NCI-H2081 treated with DMSO at 0.1 percent for 48 hours (cell line): ENCODE measurements at places on chromosomes 11 and 22.
A peak's percentile ranks its signal among the peaks of the same experiment; 100 is the strongest.

DNA sequence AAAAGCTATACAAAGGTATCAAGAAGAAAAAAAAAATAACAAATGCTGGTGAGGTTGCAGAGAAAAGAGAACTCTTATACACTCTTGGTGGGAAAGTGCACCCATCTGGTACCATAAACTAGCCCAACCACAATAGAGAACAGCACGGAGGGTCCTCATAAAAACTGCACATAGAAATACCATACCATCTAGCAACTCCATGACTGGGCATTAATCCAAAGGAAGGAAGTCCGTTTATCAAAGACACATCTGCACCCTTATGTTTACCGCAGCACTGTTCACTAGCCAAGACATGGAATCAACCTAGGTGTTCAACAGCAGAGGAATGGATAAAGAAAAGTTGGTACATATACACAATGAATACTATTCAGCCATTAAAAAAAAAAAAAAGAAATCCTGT, 10.8 kb upstream of the CLDN5 start:
- DNase-seq: no peak

- DNase-seq: no peak
Measured at GRCh38 chr11:11574373-11575287, 47.2 kb downstream of the GALNT18 start.

DNA sequence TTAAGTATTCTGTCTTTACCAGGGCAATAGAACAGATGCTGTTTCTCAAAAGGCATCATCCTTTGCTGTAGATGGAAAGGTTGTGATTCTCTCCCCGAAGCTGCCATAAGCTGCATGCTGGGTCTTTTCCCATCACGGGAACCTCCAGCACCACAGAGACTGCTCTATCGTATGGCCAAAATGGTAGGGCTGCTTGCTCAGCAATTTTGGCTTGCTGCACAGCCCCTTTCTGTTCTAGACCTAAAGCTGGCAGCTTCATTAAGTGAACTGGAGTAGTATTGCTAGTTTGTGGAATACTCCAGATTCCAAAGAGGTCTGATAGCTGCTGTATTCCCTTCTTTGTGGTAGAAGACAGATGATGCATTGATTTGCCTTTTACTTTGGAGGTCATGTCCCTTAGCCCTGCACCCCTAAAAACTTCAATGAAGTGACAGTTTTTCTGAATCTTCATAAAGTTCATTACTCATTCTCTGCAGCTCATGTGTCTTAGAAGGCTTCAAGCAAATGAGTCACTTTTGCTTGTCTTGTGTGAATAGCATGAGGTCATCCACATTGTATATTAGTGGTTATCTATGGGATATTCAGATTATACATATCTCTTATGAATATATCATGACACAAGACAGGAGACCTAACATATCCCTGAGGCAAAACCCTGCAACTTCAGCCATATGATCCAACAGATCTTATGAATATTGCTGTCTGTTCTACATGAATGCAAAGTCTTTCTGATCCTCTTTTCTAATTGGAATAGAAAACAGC, 245.3 kb downstream of the FAM76B start:
- DNase-seq: no peak

GRCh38 chr11:128680906-128681305, 13.0 kb upstream of the FLI1 start:
- no peak for DNase-seq

DNA sequence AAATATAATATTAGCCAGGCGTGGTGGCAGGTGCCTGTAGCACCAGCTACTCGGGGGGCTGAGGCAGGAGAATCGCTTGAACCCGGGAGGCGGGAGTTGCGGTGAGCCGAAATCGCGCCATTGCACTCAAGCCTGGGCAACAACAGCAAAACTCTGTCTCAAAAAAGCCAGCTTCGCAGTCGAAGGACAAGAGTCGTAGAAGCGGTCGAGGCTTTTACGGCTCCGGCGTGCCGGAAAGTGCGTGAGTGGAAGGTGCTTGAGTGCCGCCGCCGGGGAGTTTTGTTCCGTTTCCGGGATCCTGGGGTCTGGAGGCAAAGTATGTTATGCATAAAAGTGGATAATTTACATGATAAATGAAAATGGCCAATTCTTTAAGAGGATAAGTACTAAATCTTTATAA, 43.6 kb downstream of the SYN3 start:
- DNase-seq: no peak

DNA sequence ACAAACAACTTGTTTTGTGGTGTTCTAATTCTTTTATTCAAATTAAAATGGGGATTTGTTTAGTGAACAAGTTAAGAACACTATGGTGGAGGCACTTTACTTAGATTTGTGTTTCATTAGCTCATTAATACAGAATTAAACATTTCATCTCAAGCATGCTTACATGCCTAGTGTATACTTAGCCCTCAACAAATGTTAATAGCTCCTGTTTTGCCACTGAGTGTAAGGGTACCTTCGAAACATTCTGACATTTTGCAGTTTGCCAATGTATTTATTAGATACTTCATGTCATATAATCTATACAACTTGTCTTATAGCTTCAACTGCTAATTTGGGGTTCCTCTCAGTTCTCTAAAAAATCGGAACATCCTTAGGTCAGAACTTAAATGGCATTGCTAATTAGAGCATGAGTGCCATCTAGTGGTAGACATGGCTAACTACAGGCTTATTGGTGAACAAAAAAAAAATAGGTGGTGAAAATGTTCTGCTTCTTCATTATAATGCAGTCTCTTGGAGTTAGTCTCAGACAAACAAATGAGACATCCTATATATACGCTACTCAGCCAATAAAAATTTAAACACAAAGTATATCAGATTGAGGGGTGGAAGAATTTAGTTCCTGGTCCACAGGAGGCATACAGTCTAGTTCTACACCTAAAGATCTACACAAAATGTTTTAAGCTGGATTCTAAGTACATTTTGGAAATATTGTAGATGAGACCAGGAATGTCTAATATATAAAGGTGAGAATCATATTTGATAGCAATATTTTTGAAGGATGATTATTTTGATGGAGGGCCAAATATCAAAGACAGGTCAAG, 4.9 kb upstream of the CNTN5 start:
- peak; percentile 32 for DNase-seq

GRCh38 chr22:50018608-50019285, 6.2 kb upstream of the IL17REL start:
- DNase-seq: no peak

GRCh38 chr11:130188585-130189347, 29.2 kb downstream of the ST14 start:
- no peak for DNase-seq

- no peak for DNase-seq
Measured at GRCh38 chr11:103749158-103749557, 287.3 kb upstream of the DDI1 start.

- DNase-seq: no peak
Measured at GRCh38 chr11:120793806-120794479, 230.0 kb upstream of the TBCEL start.

DNA sequence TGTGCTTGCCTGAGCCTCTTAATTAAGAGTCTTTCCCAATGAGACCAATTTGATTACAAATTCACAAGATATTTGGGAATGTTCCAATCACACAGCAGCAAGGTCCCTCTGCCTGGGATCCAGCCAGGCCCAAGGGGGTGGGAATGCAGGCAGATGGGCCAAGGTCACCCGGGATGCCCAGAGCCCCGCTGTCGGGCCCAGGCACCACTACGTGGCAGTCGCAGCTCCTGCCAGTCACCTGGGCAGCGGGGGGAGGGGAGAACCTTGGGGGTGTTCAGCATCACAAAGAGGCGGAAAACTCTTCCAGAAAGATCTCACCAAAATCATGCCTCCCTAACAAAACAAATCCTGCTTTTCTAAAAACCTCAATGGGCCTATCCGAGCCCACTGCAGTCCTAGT, 30.9 kb downstream of the PPM1F start:
- DNase-seq: no peak

DNA sequence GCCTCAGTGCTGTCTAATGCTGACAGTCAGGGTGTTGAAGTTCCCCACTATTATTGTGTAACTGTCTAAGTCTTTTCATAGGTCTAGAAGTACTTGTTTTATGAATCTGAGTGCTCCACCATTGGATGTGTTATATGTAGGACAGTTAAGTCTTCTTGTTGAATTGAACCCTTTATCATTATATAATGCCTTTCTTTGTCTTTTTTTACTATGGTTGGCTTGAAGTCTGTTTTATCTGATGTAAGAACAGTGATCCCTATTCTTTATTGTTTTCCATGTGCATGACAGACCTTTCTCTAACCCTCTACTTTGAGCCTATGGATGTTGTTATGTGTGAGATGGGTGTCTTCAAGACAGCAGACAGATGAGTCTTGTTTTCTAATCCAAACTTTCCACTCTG, 107.8 kb upstream of the C11orf58 start:
- no peak for DNase-seq

DNA sequence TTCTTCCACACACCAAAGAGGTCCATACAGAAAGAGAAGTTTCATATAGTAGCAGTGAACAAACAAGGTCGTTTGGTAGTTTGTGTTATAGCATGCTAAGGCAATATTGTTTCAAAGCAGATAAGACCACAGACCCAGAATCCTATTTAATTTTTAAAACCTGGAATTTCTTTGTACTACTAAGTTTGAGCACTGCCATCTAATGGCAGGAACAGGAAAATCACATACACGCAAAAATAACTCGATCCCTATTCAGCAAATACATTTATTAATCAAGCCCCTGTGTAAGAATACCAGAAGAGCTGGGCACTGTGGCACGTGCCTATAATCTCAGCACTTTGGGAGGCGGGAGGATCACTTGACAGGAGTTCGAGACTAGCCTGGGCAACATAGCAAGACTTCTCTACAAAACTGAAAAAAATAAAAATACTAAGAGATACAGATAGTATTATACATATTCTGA, 2.9 kb upstream of the BTBD10 start:
- peak; percentile 31 for DNase-seq
